ENCODE measurements at places on chromosomes 7 and 10.
A peak's percentile ranks its signal among the peaks of the same experiment; 100 is the strongest.

GRCh38 chr10:6348096-6348874 is 145.6 kb downstream of the PFKFB3 start:
- DNase-seq: peak; percentile 90

DNA sequence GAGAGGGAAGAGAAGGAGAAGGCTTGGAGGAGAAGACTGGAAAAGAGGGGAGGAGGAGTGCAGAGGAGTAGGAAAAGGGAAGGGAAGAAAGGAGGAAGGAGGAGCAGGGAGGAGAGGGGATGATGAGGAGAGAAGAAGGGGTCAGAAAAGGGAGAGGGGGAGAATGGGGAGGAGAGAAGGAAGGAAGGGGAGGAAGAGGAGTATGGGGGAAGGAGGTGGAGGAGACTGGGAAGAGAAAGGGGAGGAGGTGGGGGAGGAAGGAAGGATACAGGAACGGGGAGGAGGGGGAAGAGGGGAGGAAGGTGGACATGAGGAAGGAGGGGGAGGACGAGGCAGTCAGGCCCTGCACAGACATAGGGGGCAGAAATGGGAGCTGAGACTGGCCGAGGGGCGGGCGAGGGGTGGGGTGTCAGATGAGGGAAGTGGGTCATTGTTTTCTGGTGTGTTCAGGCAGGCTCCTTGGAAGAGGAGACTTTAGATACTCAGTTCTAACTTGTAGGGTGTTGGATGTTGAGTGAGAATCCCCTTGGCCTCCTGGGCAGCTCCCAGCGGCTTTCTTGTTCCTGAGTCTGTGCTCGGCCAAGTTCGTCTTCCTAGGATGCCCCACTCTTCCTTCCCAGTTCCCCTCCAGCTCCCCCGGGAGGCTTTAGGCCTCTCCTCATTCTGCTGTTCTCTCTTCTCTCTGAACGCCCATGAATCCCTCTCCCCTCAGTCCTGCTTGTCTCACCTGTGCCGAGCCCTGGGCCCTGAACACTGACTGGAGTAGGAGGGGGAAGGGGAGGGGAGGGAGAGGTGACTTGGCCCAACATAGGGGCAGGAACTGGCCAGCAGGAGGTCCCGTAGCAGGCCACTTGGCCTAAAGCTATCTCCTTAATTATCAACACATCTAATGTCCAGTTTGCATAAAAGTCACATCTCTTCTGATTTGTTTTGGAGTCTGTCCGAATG is 12.8 kb upstream of the CRHR2 start:
- no peak for DNase-seq

DNA sequence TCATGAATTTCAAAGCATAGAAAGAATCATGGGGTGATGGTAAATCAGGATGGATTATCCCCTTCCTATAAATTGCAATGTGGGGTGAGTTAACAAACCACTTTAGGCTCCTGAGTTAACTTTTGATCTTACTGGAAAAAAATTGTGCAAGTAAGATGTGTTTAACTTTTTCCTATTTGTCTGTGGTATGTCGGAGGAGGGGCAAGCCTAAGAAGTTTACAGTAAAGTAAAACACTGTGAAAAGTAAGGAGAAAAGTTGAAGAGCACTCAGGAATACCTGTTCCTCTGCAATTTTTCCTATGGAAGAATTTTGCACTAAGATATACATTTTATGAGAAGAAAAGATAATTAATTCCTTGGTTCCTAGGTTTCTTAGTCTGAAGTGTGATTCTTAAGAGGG is 44.4 kb downstream of the IFIT5 start:
- DNase-seq: no peak

- DNase-seq: no peak
Measured at GRCh38 chr10:3400348-3400747, 227.8 kb upstream of the PITRM1 start.

GRCh38 chr7:120718361-120718760 is 139.6 kb downstream of the TSPAN12 start:
- DNase-seq: no peak

DNA sequence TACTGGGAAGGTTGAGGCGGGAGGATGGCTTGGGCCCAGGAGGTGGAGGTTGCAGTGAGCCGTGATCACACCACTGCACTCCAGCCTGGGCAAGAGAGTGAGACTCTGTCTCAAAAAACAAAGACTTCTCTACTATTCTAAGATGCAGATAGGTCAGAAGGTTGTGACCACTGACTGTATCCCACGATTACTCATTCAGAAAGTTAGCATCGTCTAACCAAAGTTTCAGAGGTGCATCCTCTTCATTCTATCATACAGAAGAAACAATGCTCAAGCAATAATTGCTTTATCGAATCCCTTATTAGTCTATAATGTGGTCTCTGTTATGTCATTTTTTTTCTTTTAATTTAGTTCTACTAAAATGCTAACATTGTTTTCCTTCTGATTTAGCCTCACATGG is 348.7 kb upstream of the LRGUK start:
- DNase-seq: no peak

- DNase-seq: no peak
Measured at GRCh38 chr7:23545493-23545892, 13.7 kb upstream of the TRA2A start.

DNA sequence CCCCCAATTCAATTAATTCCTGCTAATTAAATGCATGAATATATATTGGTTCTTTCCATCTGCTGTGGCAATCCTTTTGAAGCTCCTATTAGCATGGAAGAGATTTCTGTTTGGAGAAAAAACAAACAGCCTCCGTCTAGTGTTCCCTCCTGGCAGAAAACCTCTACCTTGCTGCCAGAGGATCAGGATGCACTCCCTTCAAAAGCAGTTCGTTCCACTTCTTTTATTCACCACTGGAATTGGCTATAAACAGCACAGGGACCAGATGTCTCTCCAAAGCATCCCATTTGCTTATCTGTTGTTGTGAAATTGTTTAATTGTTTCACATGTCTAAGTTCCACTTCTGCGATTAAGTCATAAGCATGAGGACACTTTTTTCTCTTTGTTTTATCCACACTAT is 77.8 kb upstream of the PTN start:
- no peak for DNase-seq

GRCh38 chr10:112332509-112333228 is 41.2 kb upstream of the ACSL5 start:
- no peak for DNase-seq

GRCh38 chr10:9243941-9244411 is 1189.5 kb downstream of the GATA3 start:
- no peak for DNase-seq

GRCh38 chr7:19899529-19899928 is 126.1 kb upstream of the TMEM196 start:
- DNase-seq: no peak

DNA sequence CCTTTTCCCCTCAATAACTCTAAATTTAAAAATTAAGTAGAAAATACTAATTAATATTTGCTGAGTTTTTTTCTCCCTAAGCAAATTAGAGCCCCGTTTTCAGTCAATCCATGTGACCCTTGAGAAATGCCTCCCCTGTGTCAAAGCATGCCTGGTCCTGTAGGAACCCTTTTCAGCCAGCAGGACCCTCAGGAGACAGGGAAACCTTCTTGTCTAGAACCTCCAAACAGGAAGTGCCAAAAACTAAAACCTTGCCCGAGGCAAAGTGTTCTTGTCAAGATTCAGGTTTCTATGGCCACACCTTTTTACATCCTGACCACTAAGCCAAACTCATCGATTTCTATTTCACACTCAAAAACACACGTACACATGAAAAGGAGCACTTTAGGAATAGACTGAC is 60.1 kb upstream of the NFE2L3 start:
- DNase-seq: no peak

- DNase-seq: no peak
Measured at GRCh38 chr7:106752367-106752766, 91.4 kb upstream of the CCDC71L start.

DNA sequence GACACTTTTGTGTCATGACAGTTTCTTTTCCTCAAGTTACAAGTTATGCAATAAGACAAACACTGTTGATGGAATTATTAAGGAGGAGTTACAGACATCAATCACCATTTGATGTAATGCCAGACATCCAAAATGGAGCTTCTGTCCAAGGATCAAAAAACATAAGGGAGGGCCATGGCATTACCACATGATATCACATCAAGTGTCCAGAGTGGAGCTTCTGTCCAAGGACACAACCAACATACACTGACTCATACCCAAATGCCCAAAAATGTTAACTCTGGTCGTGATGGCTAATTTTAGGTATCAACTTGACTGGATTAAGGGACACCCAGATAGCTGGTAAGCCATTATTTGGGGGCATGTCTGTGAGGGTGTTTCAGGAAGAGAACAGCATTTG is 140.4 kb downstream of the DOCK4 start:
- no peak for DNase-seq
